EL (cell line): ENCODE measurements at places on chromosomes 13 and 19.

DNA sequence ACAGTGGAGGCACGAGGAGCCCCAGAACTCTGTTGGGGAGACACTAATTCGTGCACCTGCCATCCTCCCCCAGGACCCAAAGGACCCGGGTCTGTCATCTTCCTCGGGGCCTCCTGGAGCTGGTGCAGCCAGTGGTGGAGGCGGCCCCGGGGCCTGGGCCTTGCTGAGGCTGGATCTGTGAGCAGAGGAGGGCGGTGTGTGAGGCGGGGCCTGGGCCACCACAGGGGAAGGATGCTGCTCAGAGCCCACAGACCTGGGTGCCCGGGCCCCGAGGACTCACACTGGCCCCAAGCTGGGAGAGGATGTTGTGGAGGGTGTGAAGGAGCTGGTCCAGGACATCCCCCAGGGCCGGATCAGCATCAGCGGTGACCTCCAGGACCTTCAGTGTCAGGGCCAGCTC, 8.3 kb downstream of the IFNL3 start:
- DNase-seq = no peak

- DNase-seq = peak; percentile 71
These were observed 37.7 kb upstream of the MCF2L start for GRCh38 chr13:112931028-112931934.

DNA sequence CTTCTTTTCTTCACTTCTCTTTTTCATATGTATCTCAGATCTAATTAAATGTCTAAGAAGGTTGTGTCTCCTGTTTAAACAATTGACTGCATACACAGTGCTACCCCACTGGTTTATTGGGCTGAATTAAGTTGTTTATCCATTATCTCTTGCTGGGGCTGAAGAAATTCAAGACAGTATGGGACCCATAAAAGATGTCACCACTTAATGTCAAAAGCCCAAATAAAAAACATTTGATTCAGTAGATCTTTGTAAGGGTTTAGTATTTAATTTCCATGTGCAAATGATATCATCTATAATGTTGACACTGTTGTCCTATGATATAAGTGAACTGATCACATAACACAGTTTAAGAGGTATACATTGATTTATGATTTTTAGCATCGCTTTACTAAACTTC, 1431.9 kb upstream of the PCDH20 start:
- no peak for DNase-seq

DNA sequence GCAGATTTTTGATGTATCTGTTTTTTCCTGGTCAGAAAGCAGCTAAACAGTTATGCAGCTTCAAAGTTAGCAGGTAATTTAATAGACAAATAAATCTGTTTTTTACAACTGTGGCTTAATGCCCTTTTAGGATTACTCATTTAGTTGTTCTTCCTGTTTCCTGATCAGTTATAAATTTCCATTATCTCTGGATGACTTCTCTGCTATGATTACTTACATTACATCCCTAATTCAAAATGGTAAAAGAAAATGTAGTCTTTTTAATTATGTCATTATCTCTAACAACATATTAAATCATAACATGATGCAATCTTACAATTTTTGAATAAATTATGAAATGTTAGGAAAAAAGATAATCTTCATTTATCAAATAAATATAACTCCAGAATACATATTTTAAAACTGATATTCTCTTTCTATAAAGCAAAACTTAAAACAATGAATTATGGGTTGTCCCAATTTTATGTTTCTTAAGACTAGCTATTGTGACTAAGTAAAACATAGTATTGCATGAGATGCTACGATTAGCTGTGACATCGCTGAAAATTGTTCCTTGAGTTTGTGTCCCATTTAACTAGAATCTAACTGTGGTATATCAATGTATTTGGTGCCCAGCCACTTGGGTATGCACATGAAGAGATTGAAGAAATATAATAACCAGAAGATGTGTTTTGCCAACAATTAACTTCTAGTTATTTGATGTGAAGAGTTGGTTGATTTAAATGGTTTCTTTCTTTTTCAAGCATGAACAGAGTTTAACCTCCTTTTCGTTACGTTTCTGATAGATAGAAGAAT, 605.3 kb upstream of the SPRY2 start:
- DNase-seq = no peak

GRCh38 chr13:86870444-86870843, 800.7 kb upstream of the SLITRK5 start:
- no peak for DNase-seq

DNA sequence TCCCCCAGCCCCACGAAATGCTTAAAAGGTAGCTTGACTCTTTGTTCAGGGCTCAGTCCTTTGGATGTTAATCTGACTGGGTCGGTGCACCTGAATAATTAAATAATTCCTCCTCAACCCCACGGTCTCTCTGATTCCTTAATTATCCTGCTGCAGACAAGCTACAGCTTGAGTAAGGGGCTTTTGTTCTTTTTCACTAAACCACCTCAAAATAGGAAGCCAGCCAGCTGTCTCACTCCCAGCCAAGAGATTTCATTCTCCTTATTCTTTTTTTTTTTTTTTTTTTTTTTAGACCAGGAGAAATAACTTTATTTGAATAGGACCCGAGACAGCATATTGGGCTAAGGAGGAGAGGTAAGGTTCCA, 7.9 kb upstream of the FCGBP start:
- no peak for DNase-seq

DNA sequence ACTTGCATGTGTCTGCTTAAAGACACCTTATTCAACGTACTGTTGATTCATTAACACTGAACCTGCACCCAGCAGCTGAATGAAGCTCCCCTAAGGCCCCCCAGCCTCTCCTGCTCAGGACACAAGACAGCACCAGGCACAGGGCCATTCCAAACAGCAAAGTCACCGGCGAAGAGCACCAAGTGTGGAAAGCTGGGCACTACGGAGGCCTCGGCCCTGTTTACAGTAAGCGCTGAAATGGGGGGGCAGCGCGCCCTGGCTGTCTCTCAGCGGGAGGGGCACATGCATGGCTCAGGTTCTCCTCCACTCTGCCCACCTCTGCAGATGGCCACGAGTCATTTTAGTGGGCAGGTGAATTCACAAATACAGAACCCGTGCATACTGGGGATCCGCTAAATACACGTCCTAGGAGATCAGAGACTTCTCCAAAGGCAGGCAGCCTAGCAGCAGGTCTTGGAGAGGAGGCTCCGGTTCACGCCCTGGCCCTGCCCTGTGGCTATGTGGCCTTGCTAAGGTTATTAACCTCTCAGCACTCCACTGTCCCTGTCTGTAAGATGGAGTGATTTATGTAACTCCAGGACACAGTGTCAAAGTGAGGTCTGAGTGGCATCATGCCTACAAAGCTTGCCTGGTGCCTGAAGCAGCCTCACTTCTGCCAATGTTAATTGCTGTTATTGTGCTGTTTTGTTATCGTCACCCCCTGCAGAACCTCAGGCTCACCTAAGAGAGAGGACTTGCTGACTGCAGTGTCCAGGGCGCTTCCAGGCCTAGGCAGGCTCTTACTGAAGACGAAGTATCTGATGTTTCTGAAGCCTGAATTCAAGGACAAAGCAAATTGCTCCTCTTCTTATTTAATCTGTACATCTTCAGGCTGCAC, 207.4 kb upstream of the SOX1 start:
- no peak for DNase-seq

GRCh38 chr13:59356607-59357006, 807.1 kb downstream of the DIAPH3 start:
- DNase-seq = peak; percentile 28

GRCh38 chr13:114102131-114102520, 30.3 kb downstream of the RASA3 start:
- no peak for DNase-seq

GRCh38 chr19:4844348-4845179, 13.1 kb upstream of the TICAM1 start:
- no peak for DNase-seq

- no peak for DNase-seq
These were observed 237.7 kb upstream of the DACH1 start for GRCh38 chr13:72104656-72105180.

DNA sequence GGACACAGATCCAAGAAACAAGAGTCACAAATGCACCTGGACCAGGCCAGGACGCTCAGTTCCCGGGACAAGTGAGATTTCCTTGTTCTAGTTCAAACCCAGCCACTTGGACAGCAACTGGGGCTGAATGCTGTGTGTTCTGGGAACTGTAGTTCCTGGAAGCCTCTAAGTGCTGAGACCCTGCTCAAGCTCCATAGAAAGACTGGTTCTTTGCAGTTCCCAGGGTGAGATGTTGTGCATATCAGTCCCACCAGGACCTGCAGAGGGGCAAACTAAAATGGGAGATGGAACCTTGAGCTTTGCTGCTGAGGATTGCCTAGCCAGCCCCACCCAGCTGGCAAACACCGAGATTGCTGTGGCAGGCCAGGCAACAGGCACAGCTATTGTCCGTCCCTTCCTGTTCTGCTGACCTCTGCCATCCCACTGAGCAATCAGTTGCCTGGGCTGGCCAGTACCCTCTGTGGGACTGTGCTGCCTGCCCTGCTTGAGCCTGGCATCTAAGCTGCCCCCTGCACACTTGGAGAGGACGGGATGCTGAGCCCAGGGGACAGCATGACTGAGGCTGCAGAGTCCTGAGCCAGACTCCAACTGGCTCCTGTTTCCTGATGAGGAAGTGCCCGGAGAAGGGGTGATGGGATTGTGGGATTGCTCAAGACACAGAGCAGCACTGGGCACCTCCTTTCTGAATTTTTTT, 1.4 kb upstream of the GIPC1 start:
- DNase-seq = no peak

DNA sequence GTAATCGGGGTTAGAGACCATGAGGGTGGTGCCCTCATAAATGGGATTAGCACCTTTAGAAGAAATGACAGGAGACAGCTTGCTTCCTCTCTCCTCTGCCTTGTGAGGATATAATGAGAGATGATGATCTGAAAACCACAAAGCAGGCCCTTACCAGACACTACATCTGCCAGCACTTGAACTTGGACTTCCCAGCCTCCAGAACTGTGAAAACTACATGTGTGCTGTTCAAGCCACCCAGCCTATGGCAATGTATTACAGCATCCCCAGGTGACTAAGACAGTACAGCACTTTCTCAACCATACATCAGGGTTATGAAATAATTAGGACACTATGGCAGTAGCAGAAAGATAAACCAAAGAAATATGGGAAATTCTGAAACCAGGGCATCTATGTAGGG, 7.4 kb downstream of the ZNF564 start:
- DNase-seq = no peak

DNA sequence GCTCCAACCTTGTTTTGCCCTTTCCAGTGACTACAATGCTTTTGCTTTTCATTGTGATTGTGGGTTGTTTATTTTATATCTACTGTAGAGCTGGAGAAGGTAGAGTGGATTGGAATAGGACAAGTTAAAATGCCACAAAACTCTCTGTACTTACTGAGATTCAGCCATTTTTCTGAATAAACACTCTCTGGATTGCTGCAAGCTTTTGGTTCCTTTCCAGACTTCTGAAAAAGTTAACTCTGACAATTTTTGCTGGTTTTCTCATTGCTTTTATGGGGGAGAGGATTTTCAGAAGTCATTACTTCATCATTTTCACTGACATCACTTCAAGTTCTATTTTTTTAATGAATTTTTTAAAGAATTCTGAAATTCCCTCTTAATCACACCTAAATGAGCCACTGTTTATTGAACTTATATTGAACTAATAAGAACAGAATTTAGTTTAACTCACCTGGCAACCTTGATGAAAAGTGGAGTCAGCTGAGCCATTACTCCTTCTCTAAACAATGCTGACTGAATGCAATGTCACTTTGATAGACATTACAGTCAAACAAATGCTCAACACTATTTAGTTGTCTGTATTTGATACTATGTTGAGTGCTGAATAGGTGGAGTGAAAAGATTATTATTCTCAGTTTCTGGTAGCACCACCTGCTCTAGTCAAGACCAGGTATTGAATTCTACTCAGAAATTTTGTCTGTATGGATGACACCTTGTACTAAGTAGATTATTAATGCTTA, 303.5 kb downstream of the DLEU7 start:
- no peak for DNase-seq

DNA sequence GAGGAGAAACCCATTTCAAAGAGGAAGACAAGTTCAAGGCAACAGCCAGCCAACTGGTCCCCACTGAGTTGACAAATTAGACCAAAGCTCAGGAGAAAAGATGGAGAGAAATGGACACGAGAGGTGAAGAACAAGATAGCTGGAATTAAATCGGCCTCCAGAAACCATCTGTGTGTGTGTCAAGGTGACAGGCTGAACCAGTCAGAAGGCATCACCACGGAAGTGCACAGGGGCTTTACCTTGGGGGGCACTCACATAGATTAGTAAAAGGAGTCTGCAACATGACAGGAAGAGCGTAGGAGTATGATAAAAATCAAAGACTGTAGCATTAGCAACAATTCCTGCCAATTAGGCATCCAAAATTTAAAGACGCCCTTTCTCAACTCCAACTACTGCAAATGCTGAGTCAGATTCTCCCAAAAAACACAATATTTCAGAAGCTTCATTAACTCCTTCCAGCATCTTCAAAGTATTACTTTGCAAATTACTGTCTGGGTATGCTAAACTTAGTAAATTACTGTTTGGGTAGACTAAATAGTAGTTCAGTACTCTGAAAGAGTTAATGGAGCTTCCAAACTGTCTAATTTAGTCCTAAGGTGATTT, 66.2 kb downstream of the FOXO1 start:
- DNase-seq = no peak

GRCh38 chr19:17872251-17873001, 681 bp downstream of the SLC5A5 start:
- DNase-seq = no peak

DNA sequence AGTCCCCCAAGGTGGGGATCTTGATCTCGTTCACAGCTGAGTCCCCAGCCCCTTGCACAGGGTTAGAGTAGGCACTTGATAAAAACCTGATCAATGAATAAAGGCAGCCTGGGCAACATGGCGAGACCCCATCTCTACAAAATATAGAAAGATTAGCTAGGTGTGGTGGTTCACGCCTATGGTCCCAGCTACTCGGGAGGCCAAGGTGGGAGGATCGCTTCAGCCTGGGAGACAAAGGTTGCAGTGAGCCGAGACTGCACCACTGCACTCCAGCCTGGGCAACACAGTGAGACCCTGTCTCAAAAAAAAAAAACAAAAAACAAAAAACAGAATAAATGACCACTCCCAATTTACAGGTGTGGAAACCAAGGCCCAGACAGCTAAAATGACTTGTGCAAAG, 4.8 kb downstream of the YIF1B start:
- DNase-seq = no peak

GRCh38 chr13:76609643-76610042, 276.6 kb downstream of the KCTD12 start:
- no peak for DNase-seq

DNA sequence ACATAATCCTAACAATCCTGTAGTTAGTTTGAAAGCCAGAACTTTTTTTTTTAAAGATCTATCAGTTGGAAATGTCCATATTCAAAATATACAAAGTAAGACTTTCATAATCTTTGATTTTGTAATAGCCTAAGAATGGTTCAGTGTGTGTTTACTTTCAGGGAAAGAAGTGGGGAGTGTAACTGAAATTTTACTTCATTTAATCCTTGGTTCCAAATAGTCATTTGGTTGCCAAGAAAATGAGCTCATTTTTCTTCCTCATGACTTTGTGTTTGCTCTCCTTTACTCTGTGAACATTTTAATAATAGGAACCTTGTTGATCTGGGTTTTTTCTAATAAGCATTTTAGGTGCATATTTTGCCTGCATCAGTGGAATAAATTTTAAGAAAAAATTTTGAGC, 278.8 kb downstream of the SLITRK6 start:
- no peak for DNase-seq

GRCh38 chr19:3028305-3029064, 595 bp downstream of the TLE2 start:
- no peak for DNase-seq

GRCh38 chr13:51726446-51727193, 77.3 kb downstream of the DHRS12 start:
- DNase-seq = peak; percentile 54

- DNase-seq = no peak
These were observed 11.9 kb downstream of the ELAVL1 start for GRCh38 chr19:7993560-7993959.
